Right renal cortex interstitium (tissue), 3 donors: ENCODE measurements at places on chromosomes 1 and 21. TPM values are rescaled to one million over a fixed set of nuclear protein-coding genes. Genes with fewer than 3 reads are reported as not detected.

GRCh38 chr1:12140515-12141162, 26.2 kb upstream of the TNFRSF1B start:
- no peak for DNase-seq

DNA sequence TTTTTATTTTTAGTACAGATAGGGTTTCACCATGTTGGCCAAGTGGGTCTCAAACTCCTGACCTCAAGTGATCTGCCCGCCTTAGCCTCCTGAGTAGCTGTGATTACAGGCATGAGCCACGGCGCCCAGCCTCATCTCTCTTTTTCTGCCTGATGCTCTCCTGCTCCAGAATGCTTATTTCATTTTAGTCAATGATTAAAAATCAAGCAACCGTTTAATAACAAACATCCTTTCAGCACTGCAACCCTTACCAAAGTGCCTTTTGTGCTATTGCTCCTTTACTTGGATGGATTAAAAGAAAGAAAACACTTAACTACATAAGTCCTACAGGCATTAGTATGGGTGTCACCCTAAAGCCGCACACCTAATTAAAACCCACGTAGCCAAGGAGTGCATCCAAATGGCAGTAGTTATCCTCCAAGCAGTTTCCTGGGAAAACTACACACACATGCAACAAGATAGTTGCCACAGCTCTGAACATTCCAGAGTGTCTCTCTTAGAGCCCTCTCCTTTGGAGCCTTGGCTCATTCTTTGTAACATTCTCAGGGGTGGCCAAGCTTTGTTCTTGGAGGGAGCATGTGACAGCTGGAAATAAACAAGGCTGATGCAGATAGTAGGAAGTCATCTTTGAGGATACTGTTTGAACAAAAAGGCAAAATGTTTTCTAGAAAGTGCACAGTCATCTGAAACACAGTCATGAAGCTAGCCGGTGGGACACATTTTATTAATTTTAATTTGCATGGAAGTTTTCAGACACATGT, 51.2 kb downstream of the KCNJ15 start:
- DNase-seq = no peak

GRCh38 chr1:186476264-186477040, 15.5 kb upstream of the PDC start:
- DNase-seq = no peak

- peak; percentile 81 for DNase-seq
Measured at GRCh38 chr1:247331525-247332214, at the start of gene ZNF496. Gene ZNF496, minus strand, starts transcription at chr1:247331867. Its CDS starts 2,289 bp downstream, at chr1:247329578.

DNA sequence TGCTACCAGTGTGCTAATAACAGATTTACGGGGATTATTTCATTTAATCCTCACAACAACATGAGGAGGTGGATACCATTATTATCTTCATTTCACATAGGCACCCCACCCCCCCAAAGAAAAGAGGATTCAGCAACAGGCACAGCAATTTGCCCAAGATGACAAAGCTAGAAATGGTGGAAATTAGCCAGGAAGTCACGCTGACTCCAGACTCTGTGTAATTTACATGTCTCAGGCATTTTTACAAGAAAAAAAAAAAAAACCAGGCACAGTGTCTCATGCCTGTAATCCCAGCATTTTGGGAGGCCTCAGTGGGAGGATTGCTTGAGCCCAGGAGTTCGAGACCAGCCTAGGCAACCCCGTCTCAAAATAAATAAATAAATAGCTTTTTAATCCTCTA, 37.5 kb upstream of the PRDM2 start:
- DNase-seq = no peak

DNA sequence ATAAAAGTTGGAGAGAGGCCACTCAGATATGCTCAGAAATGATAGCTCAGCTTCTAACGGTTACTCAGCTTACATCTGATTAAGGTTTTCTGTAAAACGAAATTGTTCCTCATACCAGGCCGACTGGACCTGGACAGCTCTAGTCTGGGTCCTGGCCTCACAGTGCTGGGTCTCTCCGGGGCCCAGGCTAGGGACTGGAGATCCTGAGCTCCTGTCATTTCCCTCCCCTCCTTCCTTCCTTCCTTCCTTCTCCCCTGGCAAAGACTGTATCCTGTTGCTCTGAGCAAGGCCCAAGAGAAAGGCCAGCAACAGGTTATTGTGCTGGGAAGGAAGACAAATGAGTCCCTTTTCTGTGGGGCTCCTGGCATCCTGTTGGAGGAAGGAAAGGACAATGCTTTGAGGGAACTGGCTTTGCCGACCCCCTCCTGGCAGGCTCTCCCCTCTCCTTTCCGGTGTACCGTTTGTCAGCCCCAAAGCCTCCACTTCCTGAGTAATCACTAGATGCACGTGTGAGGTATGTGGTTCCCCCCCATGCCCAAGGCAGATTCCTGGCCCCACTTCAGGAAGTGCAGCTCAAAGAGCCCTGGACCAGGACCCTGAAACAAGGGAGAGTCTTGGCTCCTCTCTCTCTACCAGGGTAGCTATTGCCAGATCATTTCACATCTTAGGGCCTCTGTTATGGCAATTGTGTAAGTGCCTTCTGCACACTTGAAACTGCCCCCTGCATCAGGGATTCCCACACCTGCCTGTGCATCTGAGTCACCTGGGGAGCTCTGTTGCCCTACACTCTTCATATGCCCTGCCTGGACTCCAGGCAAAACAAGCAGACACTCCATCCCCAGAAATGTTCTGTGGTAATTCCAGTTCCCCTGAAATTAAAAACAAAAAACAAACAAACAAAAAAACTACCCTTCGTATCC, 212.7 kb upstream of the FGGY start:
- DNase-seq = no peak

GRCh38 chr21:42012763-42013329, 2.7 kb upstream of the ZBTB21 start:
- DNase-seq = no peak

DNA sequence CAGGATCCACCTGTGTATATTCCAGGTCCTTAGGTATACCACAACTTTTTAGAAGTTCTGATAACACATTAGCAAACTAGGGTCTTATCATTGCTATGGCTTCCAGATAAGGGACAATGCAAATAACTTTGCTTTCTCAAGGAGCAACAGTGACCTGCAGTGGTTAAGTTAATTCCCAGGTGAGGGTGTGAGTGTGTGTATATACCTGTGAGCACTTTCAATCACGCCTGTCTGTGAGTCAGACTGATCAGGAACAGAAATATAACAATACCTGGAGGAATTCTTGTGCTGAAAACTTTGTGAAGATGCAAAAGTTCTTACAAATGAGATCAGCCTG, 317.0 kb downstream of the PAPPA2 start:
- DNase-seq = no peak

GRCh38 chr1:38953433-38953860, 11.8 kb upstream of the RHBDL2 start:
- DNase-seq = no peak

GRCh38 chr1:178625695-178626094, 99.3 kb upstream of the RALGPS2 start:
- DNase-seq = no peak

GRCh38 chr1:24925082-24925779, 4.8 kb downstream of the RUNX3 start:
- DNase-seq = no peak

DNA sequence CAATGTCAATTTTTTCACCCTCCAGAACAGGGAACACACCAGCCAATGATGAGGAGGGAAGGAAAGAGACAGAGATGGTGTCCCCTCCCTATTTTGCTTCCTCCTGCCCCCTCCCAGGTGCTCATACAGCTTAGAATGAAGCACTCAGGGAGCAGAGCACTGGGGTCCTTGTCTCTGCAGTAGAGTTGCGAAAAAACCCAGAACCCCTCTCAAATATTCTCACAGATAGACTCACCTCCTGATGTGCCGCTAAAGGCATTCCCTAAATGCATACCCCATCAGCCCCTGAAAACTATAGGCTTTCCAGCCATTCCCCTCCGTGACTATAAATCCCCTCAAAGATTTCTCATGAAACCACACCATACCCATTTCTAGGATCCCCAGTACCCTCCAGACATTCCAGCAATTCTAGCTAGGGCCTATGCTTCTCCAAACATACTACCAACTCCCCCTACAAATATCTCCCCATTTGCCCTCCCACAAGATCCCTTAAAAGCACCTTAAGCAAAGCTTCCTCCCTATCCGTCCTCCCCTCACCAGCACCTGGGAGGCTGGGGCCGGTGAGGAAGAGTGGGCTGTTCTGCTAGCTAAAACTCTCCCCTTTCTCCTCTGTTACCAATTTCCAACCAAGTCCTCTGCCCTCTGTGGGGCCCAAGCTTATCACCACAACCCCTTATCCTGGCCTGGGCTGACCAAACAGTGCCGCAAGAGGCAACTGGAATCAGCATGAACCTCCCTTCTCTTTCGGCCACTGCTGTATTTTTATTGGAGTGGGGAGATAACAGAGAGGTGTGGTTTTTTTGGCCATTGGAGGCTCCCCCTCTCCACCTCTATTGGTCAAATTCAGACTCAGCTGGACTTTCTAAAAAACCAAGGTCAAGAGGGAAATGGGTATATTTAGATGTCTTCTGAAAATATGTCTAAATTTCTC, 54.7 kb downstream of the RHBG start:
- DNase-seq = no peak

GRCh38 chr1:184156521-184157393, 105.2 kb downstream of the TSEN15 start:
- no peak for DNase-seq

GRCh38 chr1:35915693-35916092, 15.2 kb upstream of the AGO3 start:
- DNase-seq = no peak

DNA sequence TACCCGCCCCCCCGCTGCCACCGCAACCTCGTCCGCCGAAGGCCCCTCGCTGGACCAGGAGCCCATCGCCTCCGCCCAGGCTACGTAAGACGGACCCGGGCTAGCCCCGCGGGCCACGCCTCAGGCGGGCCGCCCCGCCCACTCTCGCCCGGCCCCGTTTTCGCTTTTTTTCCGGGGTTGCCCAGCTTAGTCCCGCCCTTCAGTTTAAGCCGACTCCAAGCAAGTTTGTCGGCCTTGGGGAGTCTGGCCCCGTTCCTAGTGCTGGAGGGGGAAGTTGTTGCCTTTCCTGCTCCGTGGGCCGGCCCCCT, 3.0 kb downstream of the RUSC1 start:
- no peak for DNase-seq

DNA sequence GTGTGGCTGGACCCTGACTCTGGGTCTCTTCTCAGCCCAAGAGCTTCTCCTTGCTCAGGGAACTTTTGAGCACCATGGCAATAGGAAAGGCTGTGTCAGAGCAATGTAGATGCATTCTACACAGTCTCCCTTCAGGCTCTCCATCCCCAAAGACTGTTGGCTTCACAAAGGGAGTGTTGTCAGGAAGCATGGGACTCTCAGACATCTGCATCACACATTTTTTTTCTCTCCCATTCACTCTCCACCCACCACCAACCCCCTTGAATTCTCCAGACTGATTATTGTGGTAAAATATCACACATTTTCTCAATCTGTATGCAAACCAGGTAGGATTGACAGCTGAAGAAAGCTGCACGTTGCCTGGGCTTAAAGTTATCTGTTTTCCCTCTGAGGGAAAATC, 105.4 kb upstream of the WARS2 start:
- no peak for DNase-seq

DNA sequence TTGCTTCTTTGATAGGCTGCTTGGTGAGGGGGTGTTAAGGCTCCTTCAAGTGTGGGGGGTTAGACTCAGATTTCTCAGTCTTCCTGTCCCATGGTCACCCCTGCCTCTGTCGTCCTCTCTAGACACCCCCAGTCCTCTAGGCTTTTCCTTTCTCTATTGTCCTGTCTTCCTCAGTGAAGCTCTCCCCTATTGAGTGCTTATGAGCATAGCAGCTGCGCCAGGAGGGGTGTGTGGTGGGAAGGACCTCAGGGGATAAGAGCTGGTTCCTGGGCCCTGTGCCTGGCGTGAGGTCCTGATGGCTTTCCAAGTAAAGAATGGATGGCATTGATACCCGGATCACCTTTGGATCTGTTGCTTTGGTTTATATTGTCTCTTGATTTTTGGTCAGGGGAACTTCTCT, 69.1 kb downstream of the DIP2A start:
- DNase-seq = no peak

DNA sequence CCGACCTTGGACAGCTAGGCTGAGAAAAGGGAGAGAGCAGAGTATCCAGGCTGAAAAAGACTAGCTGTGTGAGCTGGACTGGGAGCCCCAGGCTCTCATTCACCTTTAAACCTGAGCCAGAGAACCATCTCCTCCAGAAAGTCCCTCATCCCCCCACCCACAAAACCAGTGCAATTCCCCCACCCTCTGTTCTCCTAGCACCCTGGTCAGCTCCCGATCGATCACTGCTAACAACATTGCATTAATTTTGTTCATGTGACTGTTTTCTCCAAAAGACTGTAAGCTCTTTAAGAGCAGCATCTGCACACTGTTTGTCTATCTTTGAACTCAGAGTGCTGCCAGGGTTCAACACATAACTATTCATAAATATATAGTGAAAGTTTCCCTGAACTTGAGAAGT, 67.1 kb upstream of the NFASC start:
- DNase-seq = no peak

GRCh38 chr1:241899210-241899609, 51.2 kb downstream of the EXO1 start:
- no peak for DNase-seq

- no peak for DNase-seq
Measured at GRCh38 chr1:109655615-109656519, at the start of gene GSTM4. Gene GSTM4, plus strand, starts transcription at chr1:109656099. Its CDS starts 291 bp downstream, at chr1:109656390.

DNA sequence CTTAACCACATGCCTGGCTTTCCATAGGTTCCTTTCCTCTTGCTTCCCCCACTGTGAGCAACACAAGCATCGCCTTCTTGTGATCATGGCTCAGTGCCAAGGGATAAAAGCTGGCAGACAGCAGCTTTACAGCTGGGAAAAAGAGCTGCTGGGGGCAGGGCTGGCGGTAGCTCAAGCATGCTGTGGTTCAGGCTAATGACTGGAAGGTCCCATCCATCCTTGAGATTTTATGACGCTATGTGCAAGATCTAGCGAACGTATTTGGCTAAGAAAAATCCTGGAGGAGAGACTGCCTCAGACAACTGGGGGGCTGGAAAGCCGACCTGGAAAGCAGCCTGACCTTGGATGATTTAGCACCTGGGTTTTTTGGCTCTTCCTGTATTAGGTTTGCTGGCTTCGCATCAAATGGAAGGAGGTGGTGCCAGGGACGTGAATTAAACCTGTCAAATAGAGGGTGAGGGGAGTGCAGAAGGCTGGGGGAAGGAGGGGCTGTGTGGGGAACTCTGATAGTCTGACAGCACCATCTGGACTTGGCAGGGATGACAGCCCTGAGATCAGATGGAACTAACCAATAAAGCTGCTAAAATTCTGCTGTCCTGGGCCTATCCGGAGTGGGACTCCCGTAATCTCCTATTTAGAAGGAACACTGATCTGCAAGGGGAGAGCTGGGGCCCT, 34.8 kb downstream of the ZMYND12 start:
- DNase-seq = peak; percentile 91

The ADCY10 gene
- polyA plus RNA-seq = 0.31 TPM

The HES3 gene
- polyA plus RNA-seq = not detected

The E2F2 gene
- 3.8 TPM for polyA plus RNA-seq

The CYP4Z1 gene
- polyA plus RNA-seq = 0.12 TPM

The COL6A1 gene
- 205 TPM for polyA plus RNA-seq

The FMN2 gene
- polyA plus RNA-seq = 7.1 TPM

The PLA2G2F gene
- polyA plus RNA-seq = 0.37 TPM

The KIF21B gene
- polyA plus RNA-seq = 2.0 TPM

The NRIP1 gene
- polyA plus RNA-seq = 71.6 TPM

The FNDC10 gene
- polyA plus RNA-seq = 2.2 TPM
